Vagina (tissue), 2 donors: ENCODE measurements at places on chromosomes 5 and 9. TPM values are rescaled to one million over a fixed set of nuclear protein-coding genes. Genes with fewer than 3 reads are reported as not detected.

DNA sequence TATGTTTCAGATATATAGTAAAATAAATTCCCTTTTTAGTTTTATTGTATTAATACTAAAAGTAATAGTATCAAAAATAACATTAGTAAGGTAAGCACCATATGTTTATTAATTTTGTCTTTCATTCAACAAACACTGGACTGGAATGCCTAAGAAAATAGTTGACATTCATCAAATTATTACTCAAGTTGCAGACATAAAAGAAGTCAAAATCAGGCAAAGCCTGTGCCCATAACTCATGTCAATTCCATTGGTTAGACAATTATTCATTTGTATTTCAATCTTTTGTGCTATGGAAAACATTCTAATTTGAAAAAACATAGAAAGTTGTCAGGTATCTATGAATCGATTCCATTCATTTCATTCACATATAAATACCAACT is 158.9 kb downstream of the CEMIP2 start:
- DNase-seq, result no peak

DNA sequence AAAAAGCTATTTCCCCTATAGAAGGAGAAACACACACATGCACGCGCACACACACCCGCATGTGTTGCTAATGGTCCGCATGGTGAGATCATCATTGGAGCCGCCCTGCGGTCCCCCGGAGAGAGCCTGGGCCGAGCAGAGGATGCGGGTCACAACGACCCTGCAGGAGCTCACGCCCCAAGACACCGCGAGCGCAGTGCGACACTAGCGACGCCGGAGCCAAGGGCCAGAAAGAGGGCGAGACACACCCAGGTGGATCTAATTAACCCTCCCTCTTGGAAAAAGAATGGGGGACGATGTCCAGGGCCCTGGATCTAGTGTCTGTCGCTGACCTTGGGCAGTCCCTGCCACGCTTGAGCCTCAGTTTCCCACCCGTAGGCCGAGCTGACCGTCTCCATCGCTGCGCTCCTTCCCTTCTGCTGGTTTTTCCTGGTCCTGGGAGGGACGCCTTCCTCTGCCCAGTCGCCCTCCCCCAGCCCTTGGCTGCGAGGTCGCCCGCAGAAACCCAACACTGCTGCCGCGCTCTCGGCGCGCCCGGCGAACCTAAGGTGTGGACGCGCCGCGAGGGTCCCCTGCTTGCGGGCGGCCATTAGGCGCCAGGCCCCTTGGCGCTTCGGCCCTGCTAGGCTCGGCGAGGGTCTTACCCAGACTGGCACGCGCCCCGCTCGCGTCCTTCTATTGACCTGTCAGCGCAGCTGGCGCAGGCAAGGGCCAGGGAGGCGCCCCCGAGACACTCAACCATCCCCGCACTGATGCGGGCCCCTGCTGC is 47.5 kb upstream of the RNF20 start:
- DNase-seq, result no peak

GRCh38 chr9:135991771-135992170 is 30.6 kb upstream of the UBAC1 start:
- DNase-seq, result no peak

GRCh38 chr5:8879248-8879647 is 666.6 kb downstream of the SEMA5A start:
- DNase-seq, result no peak

The SPATA31A3 gene
- total RNA-seq, result not detected
